NCI-H146 (cell line): ENCODE measurements at places on chromosomes 1 and 21.
A peak's percentile ranks its signal among the peaks of the same experiment; 100 is the strongest.

- no peak for DNase-seq
These were observed 308.1 kb downstream of the ADGRL2 start for GRCh38 chr1:82108843-82109242.

GRCh38 chr1:204728045-204728444 is 42.5 kb upstream of the LRRN2 start:
- DNase-seq: no peak

DNA sequence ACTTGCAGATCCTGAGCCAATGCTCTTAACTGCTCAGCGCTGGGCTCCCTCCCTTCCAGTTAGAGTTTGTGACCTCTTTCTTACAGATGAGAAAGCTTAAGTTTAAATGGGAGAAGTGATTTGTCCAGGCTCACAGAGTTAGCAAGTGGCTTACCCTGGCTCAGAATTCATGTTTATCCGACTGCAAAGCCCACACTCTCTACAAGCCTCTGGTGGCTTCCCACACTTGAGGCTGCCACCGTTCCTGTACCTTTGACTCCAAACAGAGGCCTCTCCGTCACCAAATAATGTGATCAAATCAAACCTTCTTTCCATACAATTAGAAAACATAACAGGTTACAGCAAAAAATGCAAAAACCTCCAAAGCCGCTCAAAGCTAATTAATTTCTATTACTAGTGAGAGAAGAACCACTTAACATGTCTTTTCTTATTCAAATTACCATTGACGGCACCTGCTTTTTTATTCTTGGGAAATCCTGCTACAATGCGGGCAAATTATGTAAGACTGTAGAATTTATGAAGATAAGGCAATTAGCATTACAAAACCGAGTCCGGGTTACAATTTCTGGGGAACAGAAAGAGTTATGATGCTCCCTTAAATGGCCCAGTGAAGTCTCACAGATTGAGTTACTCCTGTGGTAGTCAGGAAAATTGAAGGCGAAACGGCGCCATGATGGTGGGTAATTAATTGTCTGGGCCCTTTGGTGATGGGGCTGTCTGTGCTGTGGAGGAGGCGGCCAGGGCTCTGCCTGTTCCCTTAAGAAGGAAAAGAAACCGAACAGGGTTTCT is 324.3 kb upstream of the POU3F1 start:
- no peak for DNase-seq

- DNase-seq: no peak
These were observed 187.1 kb downstream of the LMO4 start for GRCh38 chr1:87515781-87516180.

- DNase-seq: no peak
These were observed 23.7 kb downstream of the MRPL37 start for GRCh38 chr1:54223441-54224202.

GRCh38 chr1:67874501-67875111 is 41.3 kb upstream of the GNG12 start:
- no peak for DNase-seq

- peak; percentile 26 for DNase-seq
These were observed at the start of gene SELL for GRCh38 chr1:169711469-169712308. Gene SELL, minus strand, starts transcription at chr1:169711620. Its CDS starts 122 bp downstream, at chr1:169711498.
